ENCODE measurements at places on chromosomes 7 and 10.

- no peak for DNase-seq
Measured at GRCh38 chr10:12513003-12513365, 163.6 kb downstream of the CAMK1D start.

DNA sequence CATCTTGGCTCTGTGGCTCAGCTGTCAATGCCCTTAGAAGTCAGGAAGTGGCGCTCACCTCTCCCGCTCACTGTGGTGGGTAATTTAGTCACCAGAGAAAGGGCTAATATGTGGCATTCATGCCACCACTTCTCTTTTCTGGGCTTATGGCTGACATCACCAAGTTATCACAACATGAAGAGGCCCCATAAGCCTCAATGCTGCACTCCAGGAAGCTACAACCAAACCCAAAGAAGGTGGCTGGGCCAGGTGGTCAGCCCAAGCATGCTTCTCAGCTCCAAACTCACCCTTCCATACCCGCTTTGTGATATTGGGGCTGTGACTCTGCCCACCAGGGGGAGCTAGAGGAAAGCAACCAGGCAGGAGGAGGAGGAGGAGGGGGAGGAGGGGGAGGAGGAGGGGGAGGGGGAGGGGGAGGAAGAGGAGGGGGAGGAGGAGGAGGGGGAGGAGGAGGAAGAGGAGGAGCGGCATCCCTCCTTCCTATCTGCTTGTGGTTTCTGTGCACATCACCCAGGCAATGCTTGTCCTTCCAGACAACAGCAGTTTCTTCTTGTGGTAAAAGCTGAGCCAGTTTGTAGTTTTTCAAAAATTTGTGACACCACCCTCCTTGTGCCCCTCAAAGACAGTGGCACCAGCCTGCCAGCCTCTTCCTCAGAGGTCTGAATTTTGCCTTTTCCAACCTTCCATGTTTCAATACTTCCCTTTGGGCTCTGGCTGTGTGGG is 42.1 kb downstream of the CYP26A1 start:
- DNase-seq = peak; percentile 74

GRCh38 chr10:17453035-17453372 is 1.4 kb downstream of the ST8SIA6 start:
- DNase-seq = no peak

- peak; percentile 20 for DNase-seq
Measured at GRCh38 chr7:24227603-24228359, 56.2 kb upstream of the NPY start.

- DNase-seq = no peak
Measured at GRCh38 chr10:34809796-34810195, 5.3 kb downstream of the PARD3 start.

DNA sequence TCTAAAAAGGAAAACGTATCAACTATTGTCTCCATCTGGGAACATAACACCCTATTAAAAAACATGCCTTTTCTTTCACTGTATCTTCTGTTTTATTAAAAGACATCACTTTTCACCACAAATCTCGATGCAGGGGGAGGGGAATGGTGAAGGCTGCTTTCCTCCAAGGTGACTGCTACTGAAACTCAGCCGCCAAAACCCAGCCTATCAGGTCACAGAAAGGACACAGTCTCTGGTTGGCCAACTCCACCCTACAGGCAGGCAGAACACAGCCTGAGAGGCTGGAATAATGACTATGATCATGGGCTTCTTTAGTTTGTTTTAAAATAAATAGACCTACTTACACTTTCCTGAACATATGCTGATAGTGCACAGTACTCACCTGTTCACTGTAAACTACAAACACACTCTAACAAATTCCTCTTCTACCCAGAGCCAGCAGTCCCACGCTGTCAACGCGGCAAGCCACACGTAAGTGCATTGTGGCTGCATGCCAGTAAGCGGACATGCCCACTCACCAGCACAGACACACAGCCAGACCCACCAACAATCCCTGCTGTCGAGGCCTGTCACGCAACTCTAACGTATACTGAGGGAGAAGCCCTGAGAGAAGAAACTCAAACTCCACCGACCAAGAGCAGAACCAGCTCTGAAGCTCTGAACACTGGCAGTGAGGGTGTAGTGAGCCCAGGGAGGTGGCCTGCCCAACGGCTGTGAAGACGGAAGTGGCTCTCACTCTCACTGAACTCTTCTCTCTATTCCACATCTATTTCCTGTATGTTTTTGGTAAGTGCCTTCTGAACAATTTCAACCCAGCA is 41.8 kb downstream of the NCAPG2 start:
- peak; percentile 23 for DNase-seq

GRCh38 chr7:69309601-69310000 is 288.7 kb upstream of the AUTS2 start:
- DNase-seq = no peak

GRCh38 chr10:49268185-49268584 is 30.8 kb upstream of the C10orf71 start:
- no peak for DNase-seq

DNA sequence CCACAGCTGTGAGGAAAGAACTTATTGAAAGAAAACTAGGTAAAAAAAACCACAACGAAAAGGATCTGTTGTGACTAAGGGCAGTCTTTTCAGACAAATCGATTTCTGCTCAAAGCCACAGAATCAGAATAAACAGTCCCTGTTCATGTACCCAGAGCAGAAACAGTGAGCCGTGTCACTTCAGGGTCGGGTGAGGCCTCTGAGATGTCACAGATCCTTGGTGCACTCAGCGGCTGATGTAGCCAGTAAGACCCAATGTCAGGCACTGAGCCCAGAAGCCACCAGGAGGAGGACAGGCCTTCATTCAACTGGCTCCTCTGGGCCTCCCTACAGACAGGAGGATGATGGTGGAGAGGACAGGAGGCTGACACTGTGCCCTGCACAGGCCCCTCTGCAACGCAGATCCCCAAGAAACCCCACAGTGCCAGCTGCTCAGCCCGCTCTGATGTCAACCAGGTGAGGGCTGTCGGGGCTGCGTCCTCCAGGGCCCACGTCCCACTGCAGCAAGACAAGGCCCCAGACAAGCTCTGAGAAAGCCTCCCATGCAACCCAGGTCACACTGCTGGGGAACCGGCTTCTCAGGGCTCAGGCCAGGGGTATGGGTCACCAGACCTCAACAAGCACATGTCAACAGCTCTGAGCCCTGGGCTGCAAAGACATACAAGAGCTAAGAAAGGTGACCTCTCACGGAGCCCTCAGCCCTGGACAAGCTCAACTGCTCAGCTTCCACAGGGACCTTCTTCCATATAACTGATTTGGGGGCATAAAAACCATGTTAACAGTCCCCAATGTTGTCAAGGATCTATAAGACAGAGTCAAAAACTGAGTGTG is 190.6 kb downstream of the PARD3 start:
- no peak for DNase-seq

DNA sequence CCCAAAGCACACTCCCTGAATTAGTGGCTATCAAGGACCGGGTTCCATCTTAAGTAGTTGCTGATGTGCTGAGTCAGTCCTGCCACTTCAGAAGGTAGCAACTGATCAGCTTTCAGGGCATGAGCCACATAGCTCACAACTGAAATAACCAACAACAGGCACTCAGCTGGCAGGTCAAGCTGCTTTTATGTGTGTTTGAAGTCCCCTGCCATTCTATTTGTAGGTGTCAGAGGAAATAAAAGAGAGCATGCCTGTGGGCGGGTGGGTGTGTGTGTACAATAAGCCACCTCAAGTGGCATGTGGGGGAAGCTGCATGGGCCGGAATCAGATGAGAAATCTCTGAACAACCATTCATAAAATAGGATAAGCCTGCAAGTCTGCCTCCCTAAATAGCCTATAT is 114.3 kb upstream of the YAE1 start:
- DNase-seq = no peak

DNA sequence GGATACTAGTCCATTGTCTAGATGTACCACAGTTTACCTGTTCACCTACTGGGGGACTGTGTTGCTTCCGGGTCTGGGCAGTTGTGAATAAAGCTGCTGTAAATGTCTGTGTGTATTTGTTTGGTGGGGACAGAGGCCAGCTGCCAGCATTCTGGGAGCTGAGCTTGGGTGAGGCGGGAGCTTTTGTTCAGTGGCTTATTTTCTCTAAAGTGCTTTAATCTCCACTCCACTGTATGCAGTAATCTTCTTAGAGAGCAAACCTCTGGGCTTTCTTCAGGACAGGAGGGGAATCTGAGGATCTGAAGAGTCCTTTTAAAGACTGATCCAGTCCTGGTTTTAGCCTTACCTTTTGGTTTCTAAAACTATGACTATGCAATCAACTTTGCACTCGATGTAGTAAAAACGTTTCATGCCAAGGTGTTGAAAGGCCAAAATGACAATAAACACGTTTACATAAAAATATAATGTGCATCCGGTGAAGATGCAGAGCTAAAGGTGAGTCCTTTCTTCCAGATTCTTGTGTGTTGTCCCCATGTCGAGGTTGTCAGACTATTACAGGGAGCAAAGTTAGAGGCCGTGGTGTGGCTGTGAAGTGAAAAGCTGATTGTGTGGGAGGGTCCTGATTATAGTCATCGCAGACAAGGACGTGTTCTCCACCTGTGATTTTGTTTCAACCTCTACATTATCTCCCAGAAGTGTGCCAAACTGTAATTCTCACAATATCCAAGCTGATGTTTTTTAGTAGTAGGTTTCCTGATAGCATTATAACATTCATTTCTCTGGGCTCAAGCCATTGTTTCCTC is 279.8 kb downstream of the CAMK1D start:
- no peak for DNase-seq

DNA sequence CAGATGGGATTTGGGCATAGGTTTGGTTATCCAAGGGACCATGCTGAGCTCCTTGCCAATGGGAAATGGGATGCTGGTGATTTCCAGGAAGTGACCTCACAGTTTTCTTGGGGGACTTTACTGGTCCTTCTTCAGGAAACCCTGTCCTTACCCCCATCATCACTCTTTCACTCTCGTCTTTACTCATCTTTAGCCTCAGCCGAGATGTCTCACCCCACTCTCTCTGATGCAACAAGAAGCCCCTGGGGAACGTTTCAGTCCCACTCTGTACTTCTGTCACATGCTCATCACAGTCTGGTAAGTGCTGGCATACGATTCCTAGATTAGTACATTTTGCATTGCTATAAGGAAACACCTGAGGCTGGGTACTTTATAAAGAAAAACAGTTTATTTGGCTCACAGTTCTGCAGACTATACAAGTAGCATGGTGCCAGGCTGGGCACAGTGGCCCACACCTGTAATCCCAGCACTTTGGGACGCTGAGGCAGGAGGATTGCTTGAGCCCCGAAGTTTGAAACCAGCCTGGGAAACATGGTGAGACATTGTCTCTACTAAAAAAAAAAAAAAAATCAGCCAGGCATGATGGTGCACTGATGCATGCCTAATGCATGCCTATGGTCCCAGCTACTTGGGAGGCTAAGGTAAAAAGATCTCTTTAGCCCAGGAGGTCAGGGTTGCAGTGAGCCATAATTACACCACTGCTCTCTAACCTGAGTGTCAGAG is 63.5 kb upstream of the VKORC1L1 start:
- peak; percentile 64 for DNase-seq

DNA sequence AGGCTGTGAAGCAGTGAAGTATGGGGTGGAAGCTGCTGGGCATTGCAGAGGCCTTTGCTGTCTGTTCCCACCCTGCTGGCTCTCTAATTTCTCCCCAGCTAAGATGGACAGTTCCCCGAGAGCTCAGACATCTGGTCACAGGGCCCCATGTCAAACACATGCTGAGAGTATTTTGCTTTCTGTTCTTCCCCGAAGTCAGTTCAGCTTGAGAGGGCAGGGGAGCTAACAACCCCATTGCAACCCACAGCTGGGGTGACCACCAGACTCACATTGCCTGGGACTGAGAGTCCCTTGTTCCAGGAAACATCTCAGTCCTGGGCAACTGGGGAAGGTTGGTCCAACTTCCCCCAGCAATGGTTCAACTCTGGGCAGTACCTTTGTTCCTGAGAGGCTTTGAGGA is 52.8 kb downstream of the ABCA13 start:
- no peak for DNase-seq

DNA sequence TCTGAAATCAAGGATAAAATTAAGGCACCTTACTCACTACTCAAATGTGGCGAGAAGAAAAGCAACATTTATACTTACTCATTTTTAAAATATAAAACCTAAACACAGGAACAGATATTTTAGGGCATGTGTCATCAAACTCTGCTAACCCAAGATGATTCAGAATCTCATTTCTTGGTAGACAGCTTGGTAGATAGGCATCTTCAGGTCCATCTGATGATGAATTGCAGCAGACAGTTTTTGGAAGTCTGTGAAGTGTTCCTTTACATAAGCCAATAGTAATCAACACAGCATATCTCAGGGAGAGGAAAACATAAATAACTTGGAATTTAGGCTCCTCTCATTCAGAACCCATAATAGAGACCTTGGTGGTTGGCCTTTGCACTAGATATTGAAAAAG is 3.4 kb downstream of the HIPK2 start:
- peak; percentile 76 for DNase-seq

DNA sequence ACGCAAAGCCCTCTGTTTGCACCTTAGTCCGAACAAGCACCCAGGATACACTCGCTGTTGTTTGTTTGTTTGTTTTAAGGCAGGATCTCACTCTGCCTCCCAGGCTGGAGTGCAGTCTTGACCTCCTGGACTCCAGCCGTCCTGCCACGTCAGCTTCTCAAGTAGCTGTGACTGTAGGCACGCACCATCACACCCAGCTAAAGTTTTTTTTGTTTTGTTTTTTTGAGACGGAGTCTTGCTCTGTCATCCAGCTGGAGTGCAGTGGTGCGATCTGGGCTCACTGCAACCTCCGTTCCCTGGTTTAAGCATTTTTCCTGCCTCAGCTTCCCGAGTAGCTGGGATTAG is 76.8 kb downstream of the CTBP2 start:
- no peak for DNase-seq

DNA sequence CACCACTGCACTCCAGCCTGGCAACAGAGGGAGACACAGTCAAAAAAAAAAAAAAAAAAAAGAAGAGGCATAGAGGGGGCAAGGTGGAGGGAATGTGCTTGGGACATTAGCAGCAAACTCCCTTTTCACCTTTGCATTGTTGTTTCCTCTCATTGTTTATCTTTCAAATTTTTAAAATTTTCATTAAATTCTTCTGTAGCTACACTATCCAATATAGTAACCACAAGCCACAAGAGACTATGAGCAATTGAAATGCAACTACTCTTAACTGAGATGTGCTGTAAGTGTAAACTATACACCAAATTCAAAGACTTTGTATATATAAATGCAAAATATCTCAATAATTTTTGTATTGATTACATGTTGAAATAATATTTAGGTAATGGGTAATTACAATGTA is 43.4 kb downstream of the EBLN1 start:
- no peak for DNase-seq

DNA sequence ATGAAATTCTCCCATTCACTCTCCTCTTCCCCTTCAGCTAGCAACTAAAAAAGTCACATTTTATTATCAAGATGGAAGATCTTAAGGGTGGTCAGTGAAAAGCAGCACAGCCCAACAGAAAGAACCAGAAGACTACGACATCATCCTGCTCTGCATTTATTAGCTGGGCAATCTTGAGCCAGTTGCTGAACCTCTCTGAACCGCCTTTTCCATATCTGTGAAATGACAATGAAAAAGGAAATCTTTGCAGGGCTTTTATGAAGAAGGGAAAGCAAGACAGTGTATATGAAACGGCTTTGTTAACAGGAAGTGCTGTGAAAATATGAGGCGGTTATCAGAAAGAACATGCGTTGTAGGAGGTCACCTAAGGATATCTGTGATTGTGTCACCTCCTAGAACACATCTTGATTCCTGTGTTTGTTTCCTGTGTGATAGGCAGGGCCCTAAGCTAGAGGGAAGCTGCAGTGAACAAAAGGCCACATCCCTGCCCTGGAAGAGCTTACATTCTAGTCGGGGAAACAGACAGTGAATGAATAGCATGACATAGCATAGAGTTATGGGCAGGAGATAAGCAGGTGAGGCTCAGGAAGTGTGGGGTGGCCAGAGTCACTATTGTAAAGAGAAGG is 36.0 kb upstream of the KCNMA1 start:
- DNase-seq = no peak
